Neural crest cell (in vitro differentiated cells): ENCODE measurements at places on chromosomes 5 and 9.

GRCh38 chr5:132704875-132705274 is 31.1 kb downstream of the IL4 start:
- H3K27ac ChIP-seq = no peak overlapping the region
- no peaks in the 10 kb centered on the region for H3K27me3 ChIP-seq
- peaks cover 20% of the 10 kb centered on the region for H3K36me3 ChIP-seq
- DNase-seq = no peak
- H3K4me3 ChIP-seq = no peak overlapping the region
- H3K4me1 ChIP-seq = no peaks in the 10 kb centered on the region

GRCh38 chr9:121372239-121373010 is 2.4 kb upstream of the STOM start:
- no peak overlapping the region for H3K4me3 ChIP-seq
- H3K36me3 ChIP-seq = no peaks in the 10 kb centered on the region
- peaks cover 14% of the 10 kb centered on the region for H3K4me1 ChIP-seq
- no peak for DNase-seq

DNA sequence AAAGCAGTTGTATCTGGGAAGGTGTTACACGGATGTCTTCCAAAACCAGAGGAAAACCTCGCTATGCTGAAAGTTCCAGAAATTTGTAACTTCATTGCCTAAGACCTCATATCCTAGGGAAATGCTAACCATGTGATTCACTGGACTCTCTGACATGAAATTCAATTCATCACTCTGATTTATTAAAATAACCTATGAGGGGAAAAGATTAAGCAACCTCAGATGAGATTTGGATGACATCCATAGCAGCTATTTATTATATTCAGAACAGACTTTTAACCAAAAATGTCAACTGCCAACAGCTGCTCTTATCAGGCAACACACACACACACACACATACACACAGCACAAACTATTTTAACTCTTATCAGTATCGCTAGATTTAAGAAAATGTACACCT is 1006.4 kb upstream of the CTNND2 start:
- DNase-seq = no peak
- no peak overlapping the region for H3K27ac ChIP-seq
- H3K4me3 ChIP-seq = no peak overlapping the region
- no peaks in the 10 kb centered on the region for H3K36me3 ChIP-seq

DNA sequence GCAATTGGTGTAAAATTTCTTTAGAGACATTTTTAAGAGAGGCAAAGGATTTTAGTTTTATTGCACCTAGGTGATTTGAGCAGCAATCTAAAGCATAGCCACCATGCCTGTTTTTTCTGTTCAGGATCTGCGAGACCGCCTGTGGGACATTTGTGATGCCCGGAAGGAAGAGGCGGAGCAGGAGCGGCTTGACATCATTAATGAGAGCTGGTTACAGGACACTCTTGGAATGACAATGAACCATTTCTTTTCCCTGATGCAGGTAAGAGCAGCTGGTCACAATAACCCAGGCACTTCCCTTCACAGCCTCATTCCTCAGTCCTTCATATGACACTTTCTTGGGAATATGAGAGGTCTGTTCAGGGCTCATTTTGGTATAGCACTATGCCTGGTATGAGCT is 103.2 kb upstream of the IL7R start:
- DNase-seq = no peak
- no peak overlapping the region for H3K4me3 ChIP-seq
- peaks cover 3% of the 10 kb centered on the region for H3K27me3 ChIP-seq
- peaks cover 3% of the 10 kb centered on the region for H3K36me3 ChIP-seq

GRCh38 chr9:104090578-104090977 is 3.5 kb upstream of the SMC2 start:
- peaks cover 22% of the 10 kb centered on the region for H3K4me1 ChIP-seq
- peaks cover 8% of the 10 kb centered on the region for H3K27me3 ChIP-seq
- DNase-seq = no peak

DNA sequence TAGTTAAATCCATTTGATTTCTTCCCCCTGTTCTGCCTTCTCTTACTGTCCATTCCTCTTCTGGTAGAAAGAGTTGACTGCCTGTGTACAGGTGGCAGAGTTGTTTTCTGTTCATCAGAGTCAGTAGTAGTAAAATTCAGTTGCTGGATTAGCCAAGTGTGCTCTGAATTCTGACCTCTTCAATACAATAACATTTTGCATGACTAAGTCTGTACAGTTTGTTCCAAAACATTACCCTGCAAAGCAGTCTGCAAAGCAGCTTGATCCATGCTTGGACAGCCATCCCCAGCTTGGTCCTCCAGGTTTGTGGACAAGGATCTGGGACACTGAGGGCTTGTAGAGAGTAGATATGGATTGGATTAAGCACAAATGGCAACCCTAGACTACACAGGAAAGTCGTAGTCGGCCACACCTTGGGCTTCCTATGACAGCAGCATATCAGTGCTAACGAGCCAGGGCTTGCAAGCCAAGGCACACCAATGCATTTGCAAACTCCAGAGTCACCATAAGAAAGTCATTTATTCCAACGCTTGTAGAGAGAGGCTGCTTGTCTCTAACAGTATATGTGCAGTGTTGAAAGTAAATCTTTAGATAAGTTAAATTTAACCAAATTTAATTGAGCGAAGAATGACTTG is 25.2 kb downstream of the IL12B start:
- no peak for DNase-seq
- H3K27me3 ChIP-seq = peaks cover 65% of the 10 kb centered on the region
- H3K27ac ChIP-seq = no peak overlapping the region
- H3K4me1 ChIP-seq = no peaks in the 10 kb centered on the region
- H3K36me3 ChIP-seq = peaks cover 4% of the 10 kb centered on the region
